ENCODE measurements at places on chromosomes 11 and 22.

DNA sequence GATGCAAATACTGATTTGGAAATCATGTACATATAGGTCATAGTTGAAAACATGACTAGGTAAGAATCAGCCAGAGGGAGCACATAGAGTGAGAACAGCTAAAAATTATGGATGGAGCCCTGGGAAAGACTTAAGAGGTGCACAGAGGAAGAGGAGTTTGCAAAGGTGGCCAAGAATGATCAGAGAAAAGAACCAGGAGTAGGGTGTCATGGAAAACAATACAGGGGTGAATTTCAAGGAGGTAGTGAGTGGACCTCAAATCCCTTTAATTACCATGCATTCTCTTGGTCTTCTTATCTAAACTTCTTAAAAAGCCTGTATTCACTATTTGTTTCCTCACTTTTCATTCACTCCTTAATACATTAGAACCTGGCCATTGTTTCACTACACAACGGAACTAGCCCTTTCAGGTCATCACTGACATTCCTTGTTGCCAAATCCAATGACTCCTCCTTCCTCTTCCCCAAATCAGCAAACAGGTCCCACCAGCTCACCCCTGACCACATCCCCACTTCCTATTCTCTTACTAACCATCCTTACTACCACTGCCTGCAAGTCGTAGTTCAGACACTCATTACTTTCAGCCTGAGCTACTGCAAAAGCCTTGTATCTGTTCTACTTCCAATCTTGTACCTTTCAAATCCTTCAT lies 22.6 kb downstream of the BUD13 start:
- DNase-seq = no peak

- DNase-seq = no peak
Measured at GRCh38 chr11:30774496-30775232, 188.5 kb upstream of the MPPED2 start.

DNA sequence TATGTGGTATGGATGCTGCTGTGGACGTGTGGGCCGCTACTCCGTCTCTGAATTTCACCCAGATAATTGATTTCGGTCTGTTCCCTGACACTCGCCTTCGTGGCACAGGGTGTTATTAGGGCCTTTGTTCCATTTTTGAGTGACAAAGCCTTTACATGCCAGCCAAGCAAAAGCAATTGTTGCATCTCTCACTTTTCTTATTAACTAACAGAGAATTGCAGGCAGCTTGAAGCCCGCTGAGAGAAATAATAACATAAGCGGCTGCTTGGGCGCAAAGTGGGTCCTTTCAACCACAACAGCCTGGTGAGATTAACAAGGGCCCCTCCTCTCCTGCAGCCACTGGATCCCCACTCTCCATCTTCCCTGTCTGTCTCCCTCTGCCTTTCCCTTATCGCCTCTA lies 449.4 kb downstream of the NTM start:
- DNase-seq = no peak

- no peak for DNase-seq
Measured at GRCh38 chr22:29275819-29276565, 7.9 kb downstream of the EWSR1 start.

- no peak for DNase-seq
Measured at GRCh38 chr22:31212783-31213629, 908 bp downstream of the LIMK2 start.

- peak; percentile 72 for DNase-seq
Measured at GRCh38 chr11:69825037-69825834, 6.0 kb upstream of the FGF3 start.

- no peak for DNase-seq
Measured at GRCh38 chr11:223026-223789, 12.9 kb downstream of the SIRT3 start.

- DNase-seq = peak; percentile 63
Measured at GRCh38 chr22:21041937-21042336, 3.8 kb upstream of the LRRC74B start.

DNA sequence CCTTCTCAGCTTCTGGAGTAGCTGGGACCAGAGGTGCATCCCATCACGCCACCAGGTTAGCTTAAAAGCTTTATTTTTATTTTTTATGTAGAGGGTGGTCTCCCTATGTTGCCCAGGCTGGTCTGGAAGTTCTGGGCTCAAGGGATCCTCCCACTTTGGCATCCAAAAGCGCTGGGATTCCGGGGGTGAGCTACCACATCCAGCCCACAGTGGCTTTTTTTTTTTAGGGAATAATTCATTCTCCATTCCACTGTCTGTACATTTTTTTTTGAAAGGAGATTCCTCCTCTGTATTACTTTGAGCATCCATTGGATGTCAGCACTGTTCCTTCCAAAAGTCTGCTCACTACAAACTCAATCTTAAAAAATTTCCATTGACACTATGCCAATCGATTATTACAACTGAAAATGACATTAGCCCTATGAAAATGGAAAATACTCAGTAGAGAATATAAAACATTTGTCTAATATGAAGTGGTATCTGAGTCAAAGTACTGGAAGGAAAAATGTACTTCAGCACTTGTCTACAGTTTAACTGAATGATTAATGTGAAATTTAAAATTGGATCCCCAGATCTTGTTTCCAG lies 1.3 kb upstream of the LPXN start:
- DNase-seq = peak; percentile 68

- peak; percentile 85 for DNase-seq
Measured at GRCh38 chr11:2929950-2930703, 907 bp upstream of the PHLDA2 start.

DNA sequence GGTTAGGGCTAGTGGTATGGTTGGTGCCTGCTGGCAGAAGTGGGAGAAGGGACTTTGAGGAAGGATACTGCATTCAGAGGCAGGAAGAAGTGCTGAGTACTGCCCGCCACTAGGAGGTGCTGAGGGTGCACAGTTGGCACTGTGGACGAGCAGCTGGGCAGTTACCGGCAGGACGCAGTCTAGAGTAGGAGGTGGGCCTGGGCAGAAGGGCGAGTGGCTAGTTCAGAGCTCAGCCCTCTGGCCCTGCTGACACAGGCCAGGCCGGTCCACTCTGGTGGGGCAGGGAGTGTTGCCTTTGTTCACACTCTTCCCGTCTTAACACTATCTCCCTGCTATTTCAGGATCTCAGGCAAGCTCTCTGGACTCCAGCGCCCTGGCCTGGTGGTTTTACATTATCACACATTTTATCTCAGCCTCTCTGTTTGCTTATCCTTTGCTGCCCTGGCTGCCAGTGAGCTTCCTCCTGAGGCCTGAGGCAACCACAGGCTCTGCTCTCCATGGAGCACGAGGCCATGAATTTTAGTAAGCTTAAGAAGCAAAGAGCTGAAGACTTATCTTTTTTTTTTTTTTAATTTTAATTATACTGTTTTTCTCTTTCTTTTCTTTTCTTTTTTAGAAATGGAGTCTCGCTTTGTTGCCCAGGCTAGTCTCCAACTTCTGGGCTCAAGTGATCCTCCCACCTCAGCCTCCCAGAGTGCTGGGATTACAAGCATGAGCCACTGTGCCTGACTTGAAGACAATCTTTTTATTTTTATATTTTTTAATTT lies 26.9 kb downstream of the SNAP29 start:
- DNase-seq = peak; percentile 77

DNA sequence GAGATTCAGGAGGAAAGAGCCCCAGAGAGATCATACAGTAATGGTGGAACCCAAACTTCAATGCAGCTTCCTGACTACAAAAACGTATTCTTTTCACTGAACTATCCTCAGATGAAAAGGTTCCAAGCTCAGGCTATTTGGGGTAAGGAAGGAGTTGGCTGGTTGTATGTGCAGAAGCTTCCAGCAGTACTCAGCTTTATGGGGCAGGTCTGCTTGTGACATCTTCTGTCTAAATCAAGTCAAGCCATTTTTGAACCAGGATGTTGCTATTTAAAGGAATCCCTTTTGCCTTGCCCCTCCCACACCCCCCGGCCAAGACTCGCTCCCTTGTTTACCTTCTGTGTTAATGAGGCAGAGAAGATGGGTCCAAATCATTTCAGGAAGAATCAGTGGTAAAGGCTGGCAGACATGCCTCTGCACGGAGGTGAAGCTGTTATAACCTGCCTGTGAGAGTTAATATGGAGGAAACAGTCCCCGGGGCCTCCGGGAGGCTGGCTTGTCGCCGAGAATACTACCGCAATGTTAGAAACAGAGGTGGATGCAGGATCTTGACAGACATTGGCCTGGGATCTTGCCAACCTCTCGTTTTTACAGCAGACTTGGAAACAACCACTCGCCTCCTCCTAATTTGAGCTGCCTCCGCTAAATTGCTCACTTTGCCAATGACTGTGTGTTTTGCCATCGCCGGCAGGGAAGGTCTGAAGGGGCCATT lies 45.4 kb downstream of the TIMP3 start:
- DNase-seq = no peak

- no peak for DNase-seq
Measured at GRCh38 chr22:39746600-39747262, 146.8 kb downstream of the ENTHD1 start.

GRCh38 chr11:102396708-102397563 lies 49.9 kb downstream of the BIRC2 start:
- DNase-seq = no peak

DNA sequence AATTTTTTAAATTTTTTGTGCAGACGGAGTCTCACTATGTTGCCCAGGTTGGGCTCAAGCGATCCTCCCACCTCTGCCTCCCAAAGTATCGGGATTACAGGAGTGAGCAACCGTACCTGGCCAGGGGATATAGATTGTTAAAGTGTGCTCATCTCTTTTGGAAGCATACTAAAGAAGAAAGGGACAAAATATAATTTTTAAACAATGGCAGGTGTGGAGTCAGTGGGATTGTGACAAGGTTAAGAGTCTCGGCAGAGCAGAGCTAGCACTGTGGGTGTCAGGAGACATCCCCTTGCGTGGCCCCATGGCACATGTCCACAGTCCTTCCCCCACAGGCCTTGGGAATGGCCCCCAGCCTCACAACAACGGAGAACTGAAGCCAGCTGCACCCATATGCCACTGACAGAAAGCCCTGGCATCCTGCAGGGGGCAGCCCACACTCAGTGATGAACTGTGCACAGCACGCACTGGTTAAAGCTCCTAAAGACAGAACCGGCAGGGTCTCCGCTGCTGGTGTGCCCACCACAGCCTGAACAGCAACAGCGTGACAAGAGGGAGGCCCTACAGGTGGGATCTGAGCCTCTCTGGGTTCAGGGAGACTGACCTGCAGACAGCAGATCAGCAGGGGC lies 29.9 kb downstream of the SERPIND1 start:
- no peak for DNase-seq

DNA sequence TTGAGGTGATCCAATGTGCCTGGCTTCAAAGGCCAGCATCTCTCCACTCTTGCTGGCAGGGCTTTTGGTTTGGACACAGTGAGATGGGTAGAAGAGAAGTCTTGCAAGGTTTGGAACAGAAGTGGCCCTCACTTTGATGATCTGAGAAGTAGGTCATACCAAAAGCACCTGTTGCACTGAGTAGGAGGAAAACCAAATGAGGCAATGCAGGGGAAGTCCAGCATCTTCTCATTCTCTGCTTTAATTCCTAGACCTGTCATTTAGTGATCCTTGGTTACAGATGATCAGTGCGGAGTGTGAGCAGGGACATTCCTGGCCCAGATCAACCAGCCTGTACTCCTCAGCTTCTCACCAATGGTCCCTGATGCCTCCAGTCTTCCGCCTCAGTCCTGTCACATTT lies 990.5 kb downstream of the OPCML start:
- no peak for DNase-seq

DNA sequence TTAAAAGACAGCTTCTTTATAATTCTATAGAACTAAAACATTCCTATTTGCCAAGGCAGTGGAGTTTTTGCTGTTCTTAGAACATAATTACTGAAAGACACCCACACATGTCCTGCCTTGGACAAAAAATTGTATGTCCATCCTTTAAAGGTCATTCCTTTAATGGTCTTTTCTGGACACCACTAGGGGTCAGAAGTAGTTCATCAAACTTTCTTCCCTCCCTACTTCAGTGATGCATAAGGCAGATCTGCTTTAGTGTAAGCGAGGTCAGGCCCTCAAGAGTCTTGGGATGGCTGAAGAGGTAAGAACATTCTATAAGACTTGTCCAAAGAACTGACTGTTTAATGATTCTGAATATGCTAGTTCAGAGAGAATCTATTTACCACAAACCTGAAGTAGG lies 4.3 kb upstream of the OR51V1 start:
- DNase-seq = peak; percentile 60

DNA sequence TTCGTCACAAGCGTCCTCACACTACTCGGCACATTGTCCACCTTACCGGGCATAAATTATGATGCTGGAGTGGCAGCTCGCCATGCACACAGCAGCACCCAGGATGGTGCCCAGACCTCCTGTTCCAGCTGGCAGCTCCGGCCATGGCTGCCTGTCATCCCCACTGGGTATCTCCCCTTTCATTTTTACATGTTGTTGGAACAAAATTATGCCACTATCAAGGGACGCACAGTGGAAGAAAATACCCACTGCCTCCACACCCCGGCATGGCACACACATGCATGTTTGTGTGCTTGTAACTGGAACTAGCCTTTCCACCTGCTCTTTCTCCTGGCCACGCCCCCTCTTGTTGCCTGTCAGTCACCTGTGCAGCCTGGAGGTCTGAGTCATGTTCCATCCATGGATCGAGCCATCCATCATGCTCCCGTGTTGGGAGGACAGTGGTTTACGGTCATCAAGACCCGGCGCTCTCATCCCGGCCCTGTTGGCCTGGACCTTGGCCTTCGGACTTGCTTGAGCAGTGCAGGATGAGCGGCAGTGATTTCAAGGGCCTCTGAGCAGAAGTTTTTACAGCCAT lies 1069.6 kb downstream of the BRD1 start:
- no peak for DNase-seq

GRCh38 chr11:44752713-44753112 lies 26.0 kb downstream of the TSPAN18 start:
- no peak for DNase-seq

- DNase-seq = no peak
Measured at GRCh38 chr22:42773167-42773566, 52.5 kb upstream of the A4GALT start.

DNA sequence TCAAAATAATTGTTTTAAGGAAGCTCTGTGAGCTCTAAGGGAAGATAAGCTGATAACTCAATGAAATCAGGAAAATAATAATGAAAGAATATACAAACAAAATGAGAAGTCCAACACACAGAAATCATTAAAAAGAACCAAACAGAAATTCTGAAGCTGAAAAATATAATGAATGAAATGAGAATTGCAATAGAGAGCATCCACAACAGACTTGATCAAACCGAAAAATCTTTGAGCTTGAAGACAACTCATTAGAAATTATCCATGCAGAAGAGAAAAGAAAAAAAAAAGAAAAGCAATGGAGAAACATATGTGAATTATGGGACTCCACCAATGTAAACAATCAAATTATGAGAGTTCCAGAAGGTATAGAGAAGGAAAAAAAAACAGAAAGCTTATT lies 101.0 kb downstream of the BBOX1 start:
- DNase-seq = no peak

GRCh38 chr22:27212102-27212501 lies 554.7 kb downstream of the MIAT start:
- DNase-seq = no peak

GRCh38 chr11:31782257-31782656 lies 28.9 kb downstream of the PAX6 start:
- DNase-seq = no peak

All from HT1080 (cell line).